ENCODE measurements at places on chromosomes 16 and 17. TPM values are rescaled to one million over a fixed set of nuclear protein-coding genes. Genes with fewer than 3 reads are reported as not detected.

The MT1G gene
- total RNA-seq, result 23.7 TPM

The MEFV gene
- total RNA-seq, result 8.3 TPM

The RHBDL3 gene
- 0.41 TPM for total RNA-seq

The ARL5C gene
- not detected for total RNA-seq

The ZPBP2 gene
- total RNA-seq, result not detected

The RILP gene
- 39.5 TPM for total RNA-seq

The CLN3 gene
- total RNA-seq, result 73.7 TPM

The GP1BA gene
- 0.55 TPM for total RNA-seq

GRCh38 chr16:80063031-80063712 is 462.6 kb upstream of the MAF start:
- DNase-seq, result no peak

- no peak for DNase-seq
These were observed 243.0 kb upstream of the N4BP1 start for GRCh38 chr16:48852951-48853350.

DNA sequence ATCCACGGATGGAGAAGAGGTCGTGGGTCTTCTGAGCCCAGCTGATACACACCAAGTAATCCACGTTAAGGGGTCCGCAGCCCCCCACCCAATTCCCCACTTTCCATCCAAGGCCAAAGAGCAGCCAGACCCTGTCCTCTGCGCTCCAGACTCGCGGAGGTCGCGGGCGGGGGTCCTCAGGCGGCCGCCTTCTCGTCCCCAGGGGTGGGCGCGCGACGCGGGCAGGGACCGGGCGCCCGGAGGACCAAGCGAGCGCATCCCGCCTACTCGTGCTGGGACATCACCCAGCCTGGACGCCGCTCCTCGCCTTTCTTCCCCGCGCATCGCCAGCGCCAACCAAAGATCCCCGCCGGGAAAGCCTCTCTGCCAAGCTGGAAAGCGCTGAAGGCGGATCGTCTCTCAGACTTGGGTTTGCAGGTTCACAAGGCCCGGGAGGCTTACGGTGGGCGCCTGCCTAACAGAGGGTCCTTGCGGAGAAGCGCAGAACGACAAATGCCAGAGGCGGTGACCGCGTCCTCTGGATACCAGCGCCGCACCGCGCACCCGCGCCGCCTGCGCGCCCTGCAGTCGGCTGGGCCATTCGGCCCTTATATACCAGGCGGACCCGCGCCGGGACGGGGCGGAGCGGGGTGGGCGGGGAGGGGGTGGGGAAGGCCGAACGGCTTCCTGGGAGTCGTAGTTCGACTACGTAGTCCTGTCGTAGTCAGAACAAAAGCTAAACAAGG is 471.6 kb downstream of the SOX9 start:
- peak; percentile 88 for DNase-seq

GRCh38 chr17:47949197-47949759 is 7.9 kb downstream of the PNPO start:
- DNase-seq, result peak; percentile 96

- no peak for DNase-seq
These were observed 271.4 kb downstream of the IRX3 start for GRCh38 chr16:54015147-54015546.

DNA sequence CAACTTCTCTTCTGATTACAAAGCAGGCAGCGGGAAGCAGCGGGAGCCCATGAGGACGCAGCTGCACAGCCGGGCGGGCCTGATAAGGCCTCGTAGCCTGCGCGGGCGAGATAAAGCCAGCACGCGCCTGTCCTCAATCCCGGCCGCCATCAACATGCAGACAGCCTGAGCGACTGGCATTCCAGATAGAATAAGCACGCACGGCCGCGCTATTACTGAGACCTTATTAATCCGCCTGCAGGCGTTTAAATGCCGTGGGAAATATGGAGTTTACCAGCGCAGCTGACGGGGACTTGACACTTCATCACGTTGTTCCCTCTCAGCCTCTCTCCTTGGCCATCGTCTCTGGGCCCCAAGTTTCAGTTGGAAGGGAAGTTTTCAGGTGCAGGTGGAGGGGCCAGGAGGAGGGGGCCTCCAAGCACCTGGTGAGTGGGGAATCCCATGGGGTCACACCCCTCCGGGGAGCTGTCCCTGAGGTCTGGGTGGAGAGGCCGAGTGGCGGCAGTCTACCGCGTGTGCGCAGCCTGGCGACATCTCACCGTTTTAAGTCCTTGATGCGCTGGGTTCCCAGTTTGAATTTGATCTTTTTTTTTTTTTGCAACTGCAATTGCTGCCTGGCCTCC is 27.3 kb upstream of the CBFA2T3 start:
- no peak for DNase-seq

- DNase-seq, result peak; percentile 91
These were observed 2.5 kb upstream of the CCL2 start for GRCh38 chr17:34252444-34253138.

DNA sequence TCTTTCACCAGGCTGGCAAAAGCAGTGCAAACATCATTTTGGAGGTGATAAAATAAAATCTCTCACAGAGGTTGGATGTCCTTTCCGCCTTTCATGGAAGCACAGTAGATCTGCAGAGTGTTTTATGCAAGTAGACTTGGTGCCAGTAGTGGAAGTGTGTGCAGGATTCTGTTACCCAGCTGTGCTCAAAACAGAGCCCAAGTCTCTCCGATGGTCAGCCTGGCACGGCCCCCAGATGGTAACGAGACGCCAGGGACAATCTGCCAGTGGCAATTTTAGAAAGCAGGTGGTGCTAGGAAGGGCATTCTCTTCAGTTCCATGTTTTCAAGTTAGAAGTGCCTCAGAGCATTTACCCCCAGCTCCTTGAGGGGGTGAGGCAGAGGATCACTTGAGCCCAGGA is 1.5 kb upstream of the MTHFSD start:
- DNase-seq, result no peak

GRCh38 chr16:27238016-27238587 is 30.5 kb downstream of the NSMCE1 start:
- DNase-seq, result peak; percentile 74

GRCh38 chr17:29180034-29180787 is at the start of gene MYO18A:
MYO18A (minus strand) TSS chr17:29180398; CDS start chr17:29166940, 13,458 bp downstream.
- peak; percentile 91 for DNase-seq

Measured in upper lobe of right lung (tissue), 1 donor.